HepG2 (cell line): ENCODE measurements at places on chromosomes 1 and 21. TPM values are rescaled to one million over a fixed set of nuclear protein-coding genes. Genes with fewer than 3 reads are reported as not detected.
A peak's percentile ranks its signal among the peaks of the same experiment; 100 is the strongest.

Gene EPHB2
- polyA plus RNA-seq: 0.03 TPM in 2 replicates

Gene SPRR2B
- not detected in 2 replicates for polyA plus RNA-seq

Gene PRKCZ
- polyA plus RNA-seq: 85.2 and 85.8 TPM in 2 replicates

Gene ZFP69B
- 4.6 and 4.9 TPM in 2 replicates for polyA plus RNA-seq

Gene FAM167B
- polyA plus RNA-seq: 0.70 and 1.1 TPM in 2 replicates

Gene DDR2
- 0.30 and 0.36 TPM in 2 replicates for polyA plus RNA-seq

Gene APCS
- polyA plus RNA-seq: not detected in 2 replicates

Gene PRDX1
- polyA plus RNA-seq: 550 and 761 TPM in 2 replicates

Gene IGSF21
- polyA plus RNA-seq: not detected in 2 replicates

Gene AGBL4
- not detected in 2 replicates for polyA plus RNA-seq

Gene LCE1F
- not detected in 2 replicates for polyA plus RNA-seq

Gene SLC26A9
- polyA plus RNA-seq: 0.03 and 0.11 TPM in 2 replicates

DNA sequence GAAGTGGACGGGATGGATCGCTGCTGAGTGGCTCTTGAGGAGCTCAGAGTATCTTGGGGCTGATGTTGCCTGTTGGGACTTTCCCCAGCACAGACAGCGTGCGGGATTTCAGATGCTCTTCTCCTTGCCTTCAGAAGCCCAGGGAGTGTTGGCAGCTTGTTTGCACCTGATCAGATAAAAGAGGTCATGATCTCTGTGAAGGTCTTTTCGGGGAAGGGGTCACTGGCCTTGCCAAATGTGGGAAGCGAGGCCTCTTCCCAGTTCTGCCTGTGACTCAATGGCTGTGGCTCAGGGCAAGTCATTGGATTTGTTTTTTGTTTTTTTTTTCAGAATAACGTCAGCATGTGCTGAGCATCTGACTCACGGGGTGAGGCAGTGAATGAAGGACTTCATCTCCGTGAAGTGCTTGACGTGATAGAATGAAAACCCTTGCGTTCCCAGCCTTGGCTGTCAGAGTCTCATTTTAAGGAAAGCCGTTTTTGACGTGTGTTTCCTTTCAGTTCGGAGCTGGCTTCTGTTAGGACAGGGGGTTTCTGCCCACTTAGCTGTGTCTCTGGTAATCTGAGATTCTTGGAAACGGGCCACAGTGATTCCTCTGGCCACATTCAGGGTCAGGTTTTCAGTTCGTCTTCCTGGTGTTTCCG is 46.7 kb downstream of the GALNT2 start:
- DNase-seq: no peak
- H3K27me3 ChIP-seq: no peaks in the 10 kb centered on the region
- no peaks in the 10 kb centered on the region; the same call in 1 of the 3 replicates for H3K36me3 ChIP-seq

- H3K27me3 ChIP-seq: no peaks in the 10 kb centered on the region; the same call in 1 of the 2 replicates
- no peak overlapping the region for H3K27ac ChIP-seq
- H3K36me3 ChIP-seq: no peaks in the 10 kb centered on the region
These were observed 433.3 kb downstream of the DISC1 start for GRCh38 chr1:232059726-232060374.

- peaks cover 28% of the 10 kb centered on the region for H3K4me1 ChIP-seq
- peak; percentile 68 for DNase-seq
- no peak overlapping the region for H3K27ac ChIP-seq
- no peaks in the 10 kb centered on the region; the same call in 2 of the 3 replicates for H3K27me3 ChIP-seq
- no peak overlapping the region for H3K4me3 ChIP-seq
- no peaks in the 10 kb centered on the region for H3K36me3 ChIP-seq
These were observed 51.4 kb upstream of the SIM2 start for GRCh38 chr21:36647279-36648093.

DNA sequence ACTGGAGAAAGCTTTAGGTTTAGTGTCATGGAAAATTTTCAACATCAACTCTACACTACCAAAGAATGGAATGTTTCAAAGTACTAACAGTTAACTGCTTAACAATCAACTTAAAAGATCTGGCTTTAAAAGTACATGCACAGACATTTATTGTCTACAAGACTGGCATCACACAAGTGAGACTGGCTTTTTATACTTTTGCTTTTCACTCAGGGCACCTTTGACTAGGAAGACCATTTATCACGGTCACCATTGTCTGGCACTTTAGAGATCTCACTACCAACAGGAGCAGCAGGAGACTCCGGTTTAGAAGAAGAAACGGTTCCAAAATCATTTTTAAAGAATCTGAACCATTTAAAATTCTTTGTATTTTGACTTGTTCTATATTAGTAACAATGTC is 812.3 kb downstream of the ADGRL2 start:
- DNase-seq: no peak
- no peak overlapping the region for H3K27ac ChIP-seq
- H3K4me1 ChIP-seq: no peaks in the 10 kb centered on the region
- no peaks in the 10 kb centered on the region for H3K27me3 ChIP-seq
- no peaks in the 10 kb centered on the region for H3K36me3 ChIP-seq

GRCh38 chr21:31156169-31156568 is 117.9 kb upstream of the KRTAP19-8 start:
- no peak overlapping the region for H3K4me3 ChIP-seq
- DNase-seq: no peak
- H3K27me3 ChIP-seq: no peaks in the 10 kb centered on the region; the same call in 1 of the 2 replicates
- no peaks in the 10 kb centered on the region for H3K36me3 ChIP-seq
- no peaks in the 10 kb centered on the region for H3K4me1 ChIP-seq

DNA sequence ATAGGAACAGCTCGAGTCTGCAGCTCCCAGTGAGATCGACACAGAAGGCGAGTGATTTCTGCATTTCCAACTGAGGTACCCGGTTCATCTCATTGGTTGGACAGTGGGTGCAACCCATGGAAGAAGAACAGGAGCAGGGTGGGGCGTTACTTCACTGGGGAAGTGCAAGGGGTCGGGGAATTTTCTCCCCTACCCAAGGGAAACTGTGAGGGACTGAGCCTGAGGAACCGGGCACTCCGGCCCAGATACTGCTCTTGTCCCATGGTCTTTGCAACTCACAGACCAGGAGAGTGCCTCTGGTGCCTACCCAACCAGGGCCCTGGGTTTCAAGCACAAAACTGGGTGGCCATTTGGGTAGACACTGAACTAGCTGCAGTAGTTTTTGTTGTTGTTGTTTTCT is 307.1 kb downstream of the AMY1C start:
- no peak for DNase-seq
- H3K27ac ChIP-seq: no peak overlapping the region
- 0 out of 2 replicates have a peak, but pooled peaks cover 12% of the 10 kb centered on the region for H3K4me1 ChIP-seq
- no peaks in the 10 kb centered on the region for H3K36me3 ChIP-seq
- H3K27me3 ChIP-seq: no peaks in the 10 kb centered on the region

DNA sequence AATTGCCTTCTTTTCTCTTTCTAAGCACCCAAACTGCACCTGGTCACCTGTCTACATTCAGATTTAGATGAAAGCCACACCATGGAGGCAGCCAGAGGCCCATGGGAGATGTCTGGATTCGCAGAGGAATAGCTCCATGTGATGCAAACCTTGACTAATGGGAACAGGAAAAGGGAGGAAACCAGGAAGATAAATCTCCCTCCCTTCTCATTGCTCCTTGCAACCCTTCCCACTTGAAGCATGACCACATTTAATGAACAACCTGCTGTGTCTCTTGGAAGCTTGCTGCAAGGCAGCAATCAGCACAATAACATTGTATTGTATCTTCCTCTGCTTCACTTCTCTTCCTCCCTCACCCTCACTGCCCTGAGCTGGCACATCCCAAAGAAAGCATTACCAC is 42.6 kb upstream of the KLF17 start:
- no peak for DNase-seq
- H3K27me3 ChIP-seq: no peaks in the 10 kb centered on the region; the same call in 1 of the 2 replicates
- no peaks in the 10 kb centered on the region for H3K4me1 ChIP-seq
- H3K27ac ChIP-seq: no peak overlapping the region
- H3K36me3 ChIP-seq: no peaks in the 10 kb centered on the region

GRCh38 chr21:31599563-31599962 is 59.9 kb upstream of the SOD1 start:
- no peaks in the 10 kb centered on the region for H3K27me3 ChIP-seq
- no peak overlapping the region for H3K27ac ChIP-seq
- DNase-seq: no peak
- H3K4me1 ChIP-seq: no peaks in the 10 kb centered on the region
- H3K36me3 ChIP-seq: no peaks in the 10 kb centered on the region

- no peaks in the 10 kb centered on the region for H3K27me3 ChIP-seq
- no peaks in the 10 kb centered on the region for H3K4me1 ChIP-seq
- peaks cover 97% of the 10 kb centered on the region for H3K36me3 ChIP-seq
- H3K27ac ChIP-seq: no peak overlapping the region
- no peak for DNase-seq
These were observed 43.4 kb downstream of the URB1 start for GRCh38 chr21:32349333-32349944.

DNA sequence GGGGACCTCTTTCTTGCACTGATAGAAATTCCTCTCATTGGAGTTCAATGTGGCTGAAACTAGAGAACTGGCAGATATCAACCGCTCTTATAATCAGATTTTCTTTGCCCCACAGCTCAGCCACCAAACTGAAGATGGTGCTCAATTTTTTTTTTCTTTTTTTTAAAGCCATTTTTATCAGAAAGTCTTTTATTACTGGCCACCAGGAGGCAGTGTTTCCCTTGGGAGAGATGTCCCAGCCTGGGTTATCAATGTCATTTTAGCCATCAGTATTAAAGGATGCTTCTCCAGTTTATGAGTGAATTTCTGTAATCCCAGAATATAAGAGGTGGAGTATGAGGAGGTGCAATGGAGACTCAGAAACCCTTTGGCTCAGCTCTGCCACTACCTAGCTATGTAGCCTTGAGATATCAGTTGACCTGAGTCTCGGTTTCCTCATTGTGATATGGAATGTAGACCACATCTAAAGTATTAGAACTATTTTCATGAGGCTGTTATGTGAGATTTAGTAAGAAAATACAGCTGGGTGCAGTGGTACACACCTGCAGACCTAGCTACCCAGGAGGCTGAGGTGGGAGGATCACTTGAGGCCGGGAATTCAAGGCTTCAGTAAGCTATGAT is 27.6 kb downstream of the CD244 start:
- H3K4me3 ChIP-seq: no peak overlapping the region
- DNase-seq: peak; percentile 22
- H3K36me3 ChIP-seq: no peaks in the 10 kb centered on the region
- no peaks in the 10 kb centered on the region; the same call in 1 of the 2 replicates for H3K27me3 ChIP-seq

DNA sequence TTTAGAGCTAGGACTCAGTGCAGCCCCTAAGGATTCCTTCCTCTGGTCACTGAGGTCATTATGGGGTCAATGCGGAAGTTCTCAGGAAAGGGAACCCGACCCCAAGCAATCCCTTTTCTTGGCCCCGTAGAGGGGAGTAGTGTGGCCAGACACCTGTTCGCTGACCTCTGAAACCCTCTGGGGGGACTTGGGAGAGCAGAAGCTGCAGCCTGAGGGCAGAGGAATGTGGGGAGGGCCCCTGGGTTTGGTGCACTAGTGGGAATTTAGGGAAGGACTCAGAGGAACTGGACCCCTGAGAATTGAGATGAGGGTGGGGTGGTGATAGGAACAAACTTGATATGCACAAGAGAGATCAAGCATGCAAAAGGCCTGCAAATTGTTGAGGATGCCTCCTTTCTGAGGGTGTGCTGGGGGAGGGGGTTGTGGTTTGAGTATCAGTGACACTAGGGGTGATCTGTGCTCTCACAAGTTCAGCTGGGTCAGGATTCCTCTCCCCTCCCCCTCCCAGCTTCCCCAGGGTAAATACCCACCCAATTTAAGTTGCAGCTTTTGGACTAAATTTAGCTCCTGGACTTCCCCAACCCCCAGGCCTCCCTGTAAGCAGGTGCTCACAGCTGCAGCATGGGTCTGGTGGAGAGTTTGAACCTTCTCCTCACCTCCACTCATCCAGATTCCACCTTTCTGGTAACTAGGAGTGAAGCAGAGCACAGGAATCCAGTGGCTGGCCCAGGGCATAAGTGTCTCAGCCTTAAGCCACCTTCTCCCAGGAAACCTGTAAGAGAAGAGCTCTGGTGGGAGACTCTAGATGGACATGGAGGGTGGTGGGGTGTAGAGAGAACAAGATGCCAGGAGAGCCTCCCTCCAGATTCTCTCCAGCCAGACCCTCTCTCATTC is 13.5 kb downstream of the ADAMTSL4 start:
- no peaks in the 10 kb centered on the region for H3K36me3 ChIP-seq
- DNase-seq: no peak
- peak overlapping the region; percentile 50 for H3K4me3 ChIP-seq
- H3K27me3 ChIP-seq: no peaks in the 10 kb centered on the region

DNA sequence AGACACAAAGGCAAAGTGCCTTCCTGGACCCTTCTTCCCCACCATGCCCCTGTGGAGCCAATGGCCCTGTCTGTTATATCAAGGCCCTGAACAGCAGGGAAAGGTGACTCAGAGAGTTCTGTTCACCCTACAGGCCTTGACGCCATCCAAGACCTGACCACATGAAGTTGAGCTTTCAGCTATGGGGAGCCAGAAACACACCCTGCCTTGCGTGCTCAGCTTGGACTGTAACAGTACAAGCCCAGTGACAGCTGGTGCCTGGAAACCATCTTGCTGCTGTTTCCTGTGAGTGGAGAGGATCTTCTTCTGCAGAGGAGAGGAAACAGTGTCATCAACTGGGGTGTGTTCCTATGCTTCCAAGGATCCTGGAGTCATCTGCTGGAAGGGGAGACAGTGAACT is 165.0 kb upstream of the IRF2BP2 start:
- peaks cover 17% of the 10 kb centered on the region for H3K27me3 ChIP-seq
- H3K4me3 ChIP-seq: no peak overlapping the region
- no peak for DNase-seq
- H3K36me3 ChIP-seq: no peaks in the 10 kb centered on the region

DNA sequence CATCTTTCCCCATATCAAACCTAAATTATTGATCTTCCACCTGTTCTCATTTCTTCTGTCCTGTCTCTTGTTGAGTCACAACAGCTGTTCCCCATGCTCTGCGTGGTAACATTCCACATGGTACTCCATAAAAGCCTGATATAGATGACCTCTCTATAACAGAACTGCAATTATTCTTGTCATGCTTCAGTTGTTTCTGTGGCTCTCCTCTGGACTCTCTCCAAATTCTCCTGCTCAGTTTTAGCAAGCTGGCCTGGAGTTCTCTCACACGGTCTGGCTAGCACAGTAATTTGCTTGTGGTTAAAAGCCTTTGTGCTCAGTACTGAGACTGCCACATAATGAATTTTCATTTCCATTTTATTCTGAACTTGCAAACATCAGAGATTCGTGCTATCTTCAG is 10.6 kb upstream of the LRRC39 start:
- no peaks in the 10 kb centered on the region for H3K4me1 ChIP-seq
- H3K4me3 ChIP-seq: no peak overlapping the region
- DNase-seq: no peak
- no peaks in the 10 kb centered on the region for H3K36me3 ChIP-seq
